ENCODE measurements at places on chromosomes 6 and 20.

GRCh38 chr6:144928847-144929246 lies 643.7 kb downstream of the UTRN start:
- no peak for DNase-seq

- no peak for DNase-seq
These were observed 420.3 kb upstream of the FLRT3 start for GRCh38 chr20:14757728-14758127.

GRCh38 chr20:25553819-25554296 lies 31.5 kb downstream of the NINL start:
- no peak for DNase-seq

- no peak for DNase-seq
These were observed 17.4 kb downstream of the COL20A1 start for GRCh38 chr20:63310265-63310991.

- no peak for DNase-seq
These were observed 122.5 kb upstream of the BMP2 start for GRCh38 chr20:6644813-6645628.

Data from iPS-NIHi11 (cell line).